BJ (cell line): ENCODE measurements at places on chromosomes 16 and 17.
A peak's percentile ranks its signal among the peaks of the same experiment; 100 is the strongest.

- no peak for DNase-seq
Observed at GRCh38 chr17:35368081-35368830, 5.2 kb downstream of the SLFN11 start.

- DNase-seq: no peak
Observed at GRCh38 chr17:53633856-53634255, 188.9 kb upstream of the KIF2B start.

DNA sequence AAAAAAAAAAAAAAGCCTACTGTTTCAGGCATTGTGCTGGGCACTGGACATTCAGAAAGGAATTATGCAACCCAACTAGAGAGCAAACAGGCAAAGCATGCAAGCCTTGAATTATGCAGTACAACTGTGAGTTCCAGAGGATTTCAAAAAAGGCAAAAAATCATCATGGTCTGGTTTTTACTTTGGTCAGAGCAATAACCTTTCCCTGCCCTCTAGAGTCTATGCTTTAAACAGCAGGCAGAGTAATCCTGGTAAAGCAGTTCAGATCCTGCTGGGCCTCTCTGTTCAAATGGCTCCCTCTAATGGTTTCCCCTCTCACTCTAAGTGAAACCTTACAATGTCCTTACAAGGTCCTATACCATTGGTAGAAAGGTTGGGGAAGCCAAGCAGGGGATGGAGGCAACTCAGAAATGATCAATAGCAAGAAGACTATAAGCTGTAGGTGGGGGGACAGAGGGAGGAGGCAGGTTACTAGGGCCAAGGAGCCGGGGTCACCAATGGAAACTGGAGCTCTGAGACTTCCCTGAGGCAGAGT lies 4.6 kb upstream of the TAF15 start:
- peak; percentile 79 for DNase-seq

DNA sequence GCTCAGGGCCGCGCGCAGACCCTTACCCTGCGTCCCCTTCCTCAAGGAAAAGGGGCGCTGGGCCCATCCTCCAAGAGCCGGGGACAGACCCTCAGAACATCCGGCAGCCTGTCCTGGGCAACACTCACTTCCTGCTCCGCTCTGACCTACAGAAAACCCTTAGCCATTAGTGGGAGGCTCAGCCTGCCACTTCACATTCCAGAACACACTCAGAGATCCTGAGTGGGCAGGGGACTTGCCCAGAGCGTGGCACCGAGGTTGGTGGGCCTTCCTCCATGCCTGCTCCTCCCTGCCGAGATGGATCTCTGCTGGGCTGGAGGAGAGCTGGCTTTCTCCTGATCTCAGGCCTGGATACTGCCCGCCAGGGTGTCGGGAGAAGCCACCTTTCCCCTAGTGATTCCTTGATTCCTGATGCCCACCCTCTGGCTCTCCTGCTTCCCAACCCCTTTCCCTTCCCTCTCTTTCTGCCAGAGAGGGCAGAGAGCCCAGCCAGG lies 1.5 kb downstream of the SCARF1 start:
- DNase-seq: no peak

DNA sequence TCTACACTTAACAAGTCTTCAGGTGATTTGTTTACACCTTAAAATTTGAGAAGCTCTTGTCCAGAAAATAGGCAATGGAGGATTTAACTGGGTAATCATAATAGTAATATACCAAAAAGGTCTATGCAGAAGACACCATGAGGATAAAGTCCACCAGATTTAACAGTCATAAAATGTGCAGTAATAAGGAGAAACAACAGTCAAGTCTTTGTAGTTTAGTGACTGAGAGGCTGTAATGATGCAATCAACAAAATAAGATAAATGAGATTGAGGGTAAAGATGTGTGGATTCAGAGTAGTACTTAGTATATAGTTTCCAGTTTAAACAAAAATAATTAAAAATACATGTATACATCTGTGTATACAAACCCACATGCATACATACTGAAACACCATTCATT lies 91.2 kb downstream of the STXBP4 start:
- DNase-seq: no peak

DNA sequence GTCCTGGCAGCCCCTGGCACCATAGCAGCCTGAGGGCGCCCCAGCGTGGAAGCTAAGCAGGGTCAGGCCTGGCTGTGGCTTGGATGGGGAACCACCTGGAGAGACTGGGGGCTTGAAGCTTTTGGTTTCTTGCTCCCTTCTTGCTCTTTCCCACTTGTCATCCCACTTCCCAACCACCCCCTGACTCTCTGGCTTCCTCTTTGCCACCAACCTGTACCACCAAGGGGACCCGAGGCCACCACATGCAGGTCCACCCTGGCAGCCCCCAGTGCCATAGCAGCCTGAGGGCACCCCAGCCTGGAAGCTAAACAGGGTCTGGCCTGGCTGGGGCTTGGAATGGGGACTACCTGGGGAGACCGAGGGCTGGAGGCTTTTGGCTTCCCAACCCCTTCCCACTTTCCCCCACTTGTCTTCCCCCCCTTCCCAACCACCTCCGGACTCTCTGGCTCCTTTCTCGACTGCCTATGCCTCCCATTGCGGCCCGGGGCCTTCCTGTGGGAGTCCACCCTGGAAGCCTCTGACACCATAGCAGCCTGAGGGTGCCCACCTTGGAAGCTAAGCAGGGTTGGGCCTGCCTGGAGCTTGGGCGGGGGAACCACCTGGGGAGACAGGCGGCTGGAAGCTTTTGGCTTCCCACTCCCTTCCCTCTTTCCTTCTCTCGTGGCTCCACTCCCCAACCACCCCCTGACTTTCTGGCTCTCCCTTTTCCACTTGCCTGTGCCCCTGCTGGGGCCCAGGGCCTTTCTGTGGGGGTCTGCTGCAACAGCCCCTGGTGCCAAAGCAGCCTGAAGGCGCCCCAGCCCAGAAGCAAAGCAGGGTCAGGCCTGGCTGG lies 2294.4 kb downstream of the TP53TG3F start:
- no peak for DNase-seq

GRCh38 chr17:31693433-31694220 lies 165.4 kb downstream of the COPRS start:
- DNase-seq: no peak

DNA sequence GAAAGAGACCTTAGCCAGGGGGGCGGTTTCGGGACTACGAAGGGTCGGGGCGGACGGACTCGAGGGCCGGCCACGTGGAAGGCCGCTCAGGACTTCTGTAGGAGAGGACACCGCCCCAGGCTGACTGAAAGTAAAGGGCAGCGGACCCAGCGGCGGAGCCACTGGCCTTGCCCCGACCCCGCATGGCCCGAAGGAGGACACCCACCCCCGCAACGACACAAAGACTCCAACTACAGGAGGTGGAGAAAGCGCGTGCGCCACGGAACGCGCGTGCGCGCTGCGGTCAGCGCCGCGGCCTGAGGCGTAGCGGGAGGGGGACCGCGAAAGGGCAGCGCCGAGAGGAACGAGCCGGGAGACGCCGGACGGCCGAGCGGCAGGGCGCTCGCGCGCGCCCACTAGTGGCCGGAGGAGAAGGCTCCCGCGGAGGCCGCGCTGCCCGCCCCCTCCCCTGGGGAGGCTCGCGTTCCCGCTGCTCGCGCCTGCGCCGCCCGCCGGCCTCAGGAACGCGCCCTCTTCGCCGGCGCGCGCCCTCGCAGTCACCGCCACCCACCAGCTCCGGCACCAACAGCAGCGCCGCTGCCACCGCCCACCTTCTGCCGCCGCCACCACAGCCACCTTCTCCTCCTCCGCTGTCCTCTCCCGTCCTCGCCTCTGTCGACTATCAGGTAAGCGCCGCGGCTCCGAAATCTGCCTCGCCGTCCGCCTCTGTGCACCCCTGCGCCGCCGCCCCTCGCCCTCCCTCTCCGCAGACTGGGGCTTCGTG lies at the start of gene MAPT:
Gene MAPT (plus strand): TSS at position 533 of the 763 bp plus-strand sequence. CDS start 67,784 bp downstream, outside the sequence.
- DNase-seq: peak; percentile 50

GRCh38 chr16:89395150-89396142 lies 94.9 kb downstream of the ANKRD11 start:
- DNase-seq: peak; percentile 93

GRCh38 chr17:8053600-8053999 lies 14.7 kb downstream of the ALOX15B start:
- DNase-seq: no peak

DNA sequence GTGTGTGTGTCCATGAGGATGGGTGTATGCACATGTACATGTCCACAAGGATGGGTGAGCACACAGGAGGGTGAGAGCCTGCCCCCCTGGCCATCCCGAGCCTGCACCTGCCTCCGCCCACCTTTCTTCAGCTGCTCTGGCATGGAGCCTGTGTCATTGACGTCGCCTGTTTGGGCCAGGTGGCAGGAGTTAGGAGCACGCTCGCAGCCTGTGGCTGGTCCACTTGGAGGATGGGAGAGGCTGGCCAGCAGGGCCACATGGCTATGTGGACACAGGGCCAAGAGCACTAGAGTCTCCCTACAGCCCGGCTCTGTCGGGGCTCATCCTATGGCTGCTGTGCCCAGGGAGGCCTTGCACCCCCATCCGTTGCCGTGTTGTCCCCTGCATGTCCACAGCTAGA lies 21.4 kb downstream of the BAHCC1 start:
- no peak for DNase-seq

DNA sequence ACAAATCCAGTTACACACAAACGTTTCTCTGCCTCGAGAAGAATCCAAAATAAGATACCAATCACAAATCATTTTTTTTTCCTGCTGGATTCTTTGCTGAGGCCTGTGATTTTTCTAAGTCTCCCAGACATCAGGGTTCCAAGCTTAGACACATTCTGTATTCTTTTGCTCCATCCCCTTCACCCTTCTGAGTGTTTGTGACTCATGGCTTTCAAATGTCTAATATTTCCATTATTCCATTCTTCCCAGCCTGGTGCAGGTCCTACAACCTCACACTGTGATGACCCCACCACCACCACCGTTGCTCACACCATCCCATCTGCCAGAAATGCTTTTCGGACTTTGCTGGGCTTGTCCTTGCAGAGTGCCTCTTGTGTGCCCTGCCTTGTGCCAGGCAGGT lies 480.1 kb downstream of the SOX9 start:
- no peak for DNase-seq

DNA sequence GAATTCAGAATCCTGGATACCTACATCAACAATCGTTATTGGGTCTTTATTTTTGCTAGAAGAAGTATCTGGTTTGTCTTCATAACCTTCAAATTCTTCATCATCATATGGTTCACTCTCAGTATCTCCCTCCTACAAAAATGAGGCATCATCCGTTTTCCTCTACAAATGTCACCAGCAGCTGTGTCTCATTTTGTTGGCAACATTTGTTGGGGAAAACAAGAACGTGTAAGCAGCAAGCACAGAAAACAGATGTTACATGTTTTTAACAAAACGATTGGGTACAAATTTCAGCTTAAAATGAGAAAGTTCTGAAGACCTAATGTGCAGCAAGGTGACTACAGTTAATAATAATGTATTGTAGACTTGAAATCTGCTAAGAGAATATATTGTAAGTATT lies 8.7 kb downstream of the CCDC47 start:
- DNase-seq: no peak

DNA sequence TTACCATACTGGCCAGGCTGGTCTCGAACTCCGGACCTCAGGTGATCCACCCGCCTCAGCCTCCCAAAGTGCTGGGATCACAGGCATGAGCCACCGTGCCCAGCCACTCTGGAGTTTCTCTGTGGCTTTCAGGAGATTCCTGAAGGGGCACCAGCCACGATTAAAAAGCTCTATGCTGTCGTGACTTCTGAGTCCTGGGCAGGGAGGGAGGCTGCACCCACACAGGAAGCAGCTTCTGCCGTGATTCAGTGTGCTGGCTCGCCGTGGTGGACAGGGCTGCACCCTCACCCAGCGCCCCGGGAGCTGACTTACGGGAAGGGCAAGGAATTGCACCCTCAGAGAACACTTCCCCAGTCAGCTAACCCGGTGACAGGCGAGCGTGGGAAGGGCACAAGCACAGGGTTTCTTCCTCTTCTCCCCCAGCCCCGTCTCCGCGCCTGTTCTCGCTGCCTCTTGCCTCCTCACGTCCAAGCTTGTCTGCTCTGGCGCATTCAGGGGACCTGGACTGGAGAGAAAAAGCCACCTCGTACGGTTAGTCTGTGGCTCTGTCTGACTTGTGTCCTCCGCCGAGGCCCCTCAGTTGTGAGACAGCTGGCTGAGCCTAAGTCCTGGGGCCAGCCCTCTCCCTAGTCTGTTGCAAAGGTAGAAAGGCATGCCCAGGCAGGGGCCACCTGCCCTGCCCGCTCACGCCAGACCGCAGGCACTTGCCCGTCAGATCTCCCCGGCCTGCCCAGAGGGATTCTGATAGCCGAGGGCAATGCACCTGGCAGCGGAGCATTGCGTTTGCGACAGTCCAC lies 145.0 kb downstream of the SEC14L1 start:
- DNase-seq: peak; percentile 41

GRCh38 chr17:48901241-48901640 lies 7.0 kb upstream of the UBE2Z start:
- DNase-seq: no peak

GRCh38 chr17:67891481-67892119 lies 66.3 kb downstream of the BPTF start:
- DNase-seq: peak; percentile 47
